ENCODE measurements at places on chromosomes 3 and 15.

GRCh38 chr3:106566277-106566676 is 697.5 kb upstream of the CBLB start:
- no peak for DNase-seq

GRCh38 chr3:181017690-181018089 is 28.2 kb upstream of the DNAJC19 start:
- DNase-seq: no peak

DNA sequence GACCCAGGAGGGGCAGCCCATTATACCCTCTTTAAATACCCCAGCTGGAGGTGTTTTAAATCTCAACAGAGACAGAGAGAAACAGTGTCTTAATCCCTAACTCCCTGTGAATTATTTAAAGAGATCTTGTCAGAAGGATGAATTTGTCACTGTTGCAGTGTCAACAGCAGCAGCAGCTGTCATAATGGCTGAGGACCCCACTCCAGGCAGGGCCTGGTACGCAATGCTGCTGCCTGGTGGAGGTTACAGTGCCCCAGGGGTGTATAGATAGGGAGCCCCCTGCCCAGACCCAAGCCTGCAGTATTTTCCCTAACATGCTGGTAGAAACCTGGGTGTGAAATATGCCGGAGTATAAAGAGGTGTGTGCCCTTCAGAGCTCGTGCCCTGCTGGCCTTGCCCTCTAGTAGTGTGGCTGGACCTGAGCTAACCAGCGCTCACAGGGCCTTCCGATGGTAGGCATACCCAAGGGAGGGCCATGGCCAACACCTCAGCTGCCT is 143.0 kb downstream of the EPHB1 start:
- DNase-seq: no peak

- DNase-seq: no peak
Measured at GRCh38 chr3:128006061-128007032, 45.9 kb upstream of the SEC61A1 start.

- no peak for DNase-seq
Measured at GRCh38 chr3:135759651-135760050, 205.9 kb upstream of the PPP2R3A start.

DNA sequence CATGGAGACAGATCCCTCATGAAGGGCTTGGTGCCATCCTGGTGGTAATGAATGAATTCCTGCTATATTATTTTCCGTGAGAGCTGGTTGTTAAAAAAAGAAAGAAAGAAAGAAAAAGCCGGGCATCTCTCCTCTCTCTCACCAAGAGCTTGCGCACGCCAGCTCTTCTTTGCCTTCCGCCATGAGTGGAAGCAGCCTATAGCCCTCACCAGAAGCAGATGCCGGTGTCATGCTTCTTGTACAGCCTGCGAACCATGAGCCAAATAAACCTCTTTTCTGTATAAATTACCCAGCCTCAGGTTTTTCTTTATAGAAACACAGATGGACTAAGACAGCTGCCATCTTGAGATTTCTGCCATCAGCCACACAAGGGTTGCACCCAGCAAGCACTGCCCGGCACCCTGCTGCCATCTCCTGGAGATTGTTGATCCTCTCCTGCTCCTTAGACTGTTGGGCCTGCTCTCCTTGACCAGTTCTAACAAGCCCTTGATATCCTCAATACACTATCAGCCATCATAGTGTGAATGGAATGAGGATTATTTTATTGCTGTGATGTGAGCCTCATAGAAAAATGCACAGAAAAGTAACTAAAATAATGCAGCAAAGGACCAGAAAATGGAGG is 3.5 kb upstream of the AHSG start:
- DNase-seq: no peak

DNA sequence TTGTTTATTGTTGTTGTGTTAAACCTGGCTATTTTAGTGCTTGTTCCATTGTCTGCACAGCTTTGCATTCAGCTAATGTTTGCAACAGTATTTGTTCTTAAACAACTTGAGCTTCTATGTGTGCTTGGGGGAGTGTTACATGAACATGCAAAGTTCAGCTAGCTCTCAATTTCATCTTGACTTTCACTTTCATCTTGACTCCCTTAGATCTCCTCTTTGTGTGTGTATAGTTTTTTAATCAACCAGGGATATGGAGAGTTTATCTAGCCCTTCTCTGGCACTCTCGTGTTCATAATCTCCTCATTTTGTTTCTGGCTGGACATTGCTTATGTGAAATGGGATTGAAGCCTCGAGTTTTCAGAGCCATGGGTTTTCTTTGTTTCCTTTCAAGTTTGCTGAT is 212.4 kb upstream of the ZBTB20 start:
- DNase-seq: no peak

GRCh38 chr3:65641045-65641444 is 397.7 kb downstream of the MAGI1 start:
- no peak for DNase-seq

DNA sequence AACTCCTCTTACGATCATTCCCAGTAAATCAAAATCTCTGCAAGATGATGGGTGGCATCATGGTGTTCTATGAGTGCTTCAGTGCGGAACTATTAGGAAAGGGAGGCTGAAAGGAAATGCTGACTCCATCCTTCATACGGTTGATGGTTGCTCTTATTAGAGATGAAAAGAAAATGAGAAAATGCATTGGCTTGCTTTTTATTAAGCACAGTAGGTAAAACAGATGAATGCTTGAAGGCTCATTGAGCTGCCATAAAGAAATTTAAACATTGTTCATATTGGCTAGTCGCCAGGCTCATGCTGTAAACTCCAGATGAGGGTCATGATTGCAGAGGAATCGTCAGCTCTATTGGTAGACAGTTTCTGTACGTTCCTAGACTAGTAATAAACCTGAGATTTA is 115.8 kb downstream of the EPHA3 start:
- no peak for DNase-seq

GRCh38 chr15:51830276-51830806 is 888 bp downstream of the TMOD3 start:
- no peak for DNase-seq
